Activated naive CD8-positive, alpha-beta T cell treated with anti-CD3 and anti-CD28 coated beads for 36 hours (primary cell): ENCODE measurements at places on chromosomes 4 and X. TPM values are rescaled to one million over a fixed set of nuclear protein-coding genes. Genes with fewer than 3 reads are reported as not detected.

Gene MAGEA12
- total RNA-seq = not detected

- no peak overlapping the region for H3K4me3 ChIP-seq
- DNase-seq = peak; percentile 25
Observed at GRCh38 chrX:41561045-41561444, 113.9 kb downstream of the NYX start.

Gene GLOD5
- not detected for total RNA-seq

- H3K27me3 ChIP-seq = no peaks in the 10 kb centered on the region
- no peak overlapping the region for H3K4me3 ChIP-seq
- no peak for DNase-seq
- H3K36me3 ChIP-seq = no peaks in the 10 kb centered on the region
Observed at GRCh38 chr4:163915896-163916295, 421.4 kb downstream of the TMA16 start.

- no peak overlapping the region for H3K4me3 ChIP-seq
- DNase-seq = no peak
- H3K27ac ChIP-seq = no peak overlapping the region
- no peaks in the 10 kb centered on the region for H3K27me3 ChIP-seq
- peaks cover 68% of the 10 kb centered on the region for H3K4me1 ChIP-seq
Observed at GRCh38 chr4:184450743-184451535, 23.4 kb downstream of the IRF2 start.

DNA sequence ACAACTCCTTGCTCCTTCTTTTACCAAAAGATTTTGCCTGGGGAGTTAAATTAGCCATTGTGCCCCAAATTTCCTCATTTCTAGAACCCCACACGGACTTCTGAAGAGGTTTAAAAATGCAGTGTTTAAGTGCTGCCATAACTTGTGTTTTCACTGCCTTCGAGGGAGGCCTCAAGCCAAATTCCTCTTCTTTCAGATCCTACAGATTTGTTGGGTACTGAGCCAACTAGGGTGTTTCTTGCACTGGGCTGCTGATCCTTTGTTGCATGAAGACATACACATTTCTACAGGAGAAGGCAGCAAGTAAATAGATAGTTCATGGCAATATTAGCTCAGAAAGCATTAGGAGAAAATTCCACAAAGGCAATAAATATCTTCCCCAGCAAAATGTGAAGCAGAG lies 43.8 kb downstream of the GLRA2 start:
- H3K4me1 ChIP-seq = no peaks in the 10 kb centered on the region
- H3K27ac ChIP-seq = no peak overlapping the region

DNA sequence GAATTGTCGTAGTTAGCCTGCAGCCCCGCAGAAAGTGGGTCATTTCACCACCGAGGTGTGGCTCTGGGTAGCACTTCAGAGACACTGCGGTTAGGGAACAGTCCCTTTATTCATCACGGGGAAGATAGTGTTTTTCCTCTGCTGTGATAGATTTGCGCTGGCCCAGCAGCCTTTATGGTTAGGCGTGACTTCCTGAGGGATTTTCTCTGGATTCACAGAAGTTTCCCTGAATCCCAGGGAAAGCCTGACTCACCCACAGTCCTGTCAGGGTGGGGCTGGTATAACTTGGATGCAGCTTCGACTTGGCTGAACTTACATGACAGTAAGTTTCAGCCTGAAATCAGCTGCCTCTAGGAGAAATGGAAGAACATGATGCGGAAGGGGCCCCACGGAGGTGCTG lies 196.3 kb upstream of the HHIP start:
- no peaks in the 10 kb centered on the region for H3K4me1 ChIP-seq
- H3K4me3 ChIP-seq = no peak overlapping the region
- H3K27ac ChIP-seq = no peak overlapping the region
- peaks cover 3% of the 10 kb centered on the region for H3K27me3 ChIP-seq
- no peak for DNase-seq

GRCh38 chr4:79964400-79965211 lies 108.4 kb downstream of the ANTXR2 start:
- H3K27ac ChIP-seq = no peak overlapping the region
- DNase-seq = no peak
- no peaks in the 10 kb centered on the region for H3K4me1 ChIP-seq
- H3K36me3 ChIP-seq = peaks cover 3% of the 10 kb centered on the region
- H3K4me3 ChIP-seq = no peak overlapping the region

Gene AMTN
- not detected for total RNA-seq

DNA sequence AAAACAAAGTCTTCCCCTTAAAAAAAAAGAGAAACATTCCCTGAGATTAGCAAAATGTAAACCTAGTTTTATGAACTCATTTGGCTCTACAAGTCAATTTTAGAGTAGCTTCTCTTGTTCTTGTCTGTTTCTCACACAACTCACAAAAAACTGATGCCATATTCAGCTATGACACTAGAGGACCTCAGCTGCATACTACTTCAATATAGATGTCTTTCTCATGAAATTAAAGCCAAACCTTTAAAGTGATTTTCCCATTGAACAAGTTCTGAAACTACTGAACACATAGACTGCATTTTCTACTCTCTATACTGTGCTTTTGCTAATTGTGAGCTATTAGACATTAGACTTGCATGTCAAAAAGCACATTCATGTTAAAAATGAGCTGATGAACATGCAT lies 49.8 kb downstream of the TBCK start:
- no peaks in the 10 kb centered on the region for H3K36me3 ChIP-seq
- no peak overlapping the region for H3K4me3 ChIP-seq
- no peak overlapping the region for H3K27ac ChIP-seq
- peaks cover 13% of the 10 kb centered on the region for H3K4me1 ChIP-seq
